GM23338 (cell line): ENCODE measurements at places on chromosomes 6 and 20.
A peak's percentile ranks its signal among the peaks of the same experiment; 100 is the strongest.

GRCh38 chr6:16966791-16967469, 134.9 kb upstream of the STMND1 start:
- no peaks in the 10 kb centered on the region for H3K27me3 ChIP-seq
- H3K27ac ChIP-seq, result no peak overlapping the region
- no peaks in the 10 kb centered on the region for H3K36me3 ChIP-seq
- peaks cover 10% of the 10 kb centered on the region; the same call in 1 of the 2 replicates for H3K4me1 ChIP-seq

DNA sequence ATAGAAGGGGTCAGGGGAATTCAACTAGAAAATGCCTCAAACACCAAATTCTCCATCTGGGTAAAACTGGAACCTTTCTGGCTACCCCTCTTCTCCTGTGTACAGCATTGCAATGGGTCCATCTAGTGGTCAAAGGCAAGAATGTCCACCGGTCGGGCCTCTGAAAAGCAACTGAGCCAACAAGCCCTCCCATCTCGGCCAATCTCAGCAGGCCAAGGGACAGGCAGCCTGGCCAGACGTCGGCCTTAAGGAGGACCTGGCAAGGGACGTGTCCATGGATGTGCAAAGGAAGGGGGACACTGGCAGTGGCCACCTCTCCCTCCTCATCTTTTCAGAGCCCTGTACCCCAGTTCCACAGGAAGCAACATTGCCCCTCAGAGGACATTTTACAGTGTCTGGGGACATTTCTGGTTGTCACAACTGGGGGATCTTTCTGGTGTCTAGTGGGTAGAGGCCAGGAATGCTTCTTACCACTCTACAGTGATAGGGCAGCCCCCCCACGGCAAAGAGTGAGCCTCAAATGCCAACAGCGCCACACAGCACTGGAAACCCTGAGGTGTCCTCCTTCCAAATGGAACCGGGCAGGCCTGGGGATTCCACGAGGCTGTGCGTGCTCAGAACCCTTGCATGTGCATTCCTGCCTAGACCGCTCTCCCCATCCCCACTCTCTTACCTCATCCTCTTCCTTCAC, 99.8 kb upstream of the FOXA2 start:
- H3K27me3 ChIP-seq, result no peaks in the 10 kb centered on the region
- H3K4me3 ChIP-seq, result no peak overlapping the region
- H3K4me1 ChIP-seq, result peaks cover 7% of the 10 kb centered on the region
- no peaks in the 10 kb centered on the region for H3K36me3 ChIP-seq

DNA sequence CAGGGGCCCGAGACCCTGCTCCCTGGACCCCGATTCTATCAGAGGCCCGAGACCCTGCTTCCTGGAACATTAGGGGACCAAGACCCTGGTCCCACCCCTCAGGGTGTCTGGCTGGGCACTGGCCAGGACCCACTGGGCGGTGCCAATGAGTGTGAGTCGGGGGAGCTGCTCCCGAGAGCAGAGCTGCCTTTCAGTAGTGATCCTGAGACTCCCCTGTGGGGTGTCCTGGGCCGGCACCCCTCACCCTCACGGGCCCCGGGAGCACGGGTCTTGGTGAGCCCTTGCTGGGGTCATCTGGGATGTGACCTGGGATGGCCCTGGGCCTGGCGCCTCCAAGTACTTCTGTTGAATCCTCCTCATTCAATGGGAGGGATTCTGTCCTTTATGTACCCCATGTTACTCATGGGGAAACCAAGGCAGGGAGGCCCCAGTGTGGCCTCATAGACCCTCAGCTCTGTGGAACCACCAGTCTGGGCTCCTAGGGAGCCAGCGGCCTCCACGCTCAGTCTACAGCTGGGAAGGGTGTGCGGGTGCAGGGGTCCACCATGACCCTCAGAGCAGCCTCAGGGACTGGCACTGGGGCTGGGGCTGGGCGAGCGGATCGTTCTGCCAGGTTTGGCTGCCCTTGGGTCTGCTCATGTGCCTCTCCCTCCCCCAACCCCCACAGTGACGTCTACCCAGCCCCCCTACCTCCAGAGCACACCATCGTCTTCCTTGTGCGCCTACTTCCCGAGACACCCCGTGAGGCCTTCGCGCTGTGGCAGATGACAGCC, 25.6 kb downstream of the COL20A1 start:
- H3K27ac ChIP-seq, result no peak overlapping the region
- H3K4me1 ChIP-seq, result no peaks in the 10 kb centered on the region
- no peaks in the 10 kb centered on the region for H3K27me3 ChIP-seq
- H3K4me3 ChIP-seq, result no peak overlapping the region

DNA sequence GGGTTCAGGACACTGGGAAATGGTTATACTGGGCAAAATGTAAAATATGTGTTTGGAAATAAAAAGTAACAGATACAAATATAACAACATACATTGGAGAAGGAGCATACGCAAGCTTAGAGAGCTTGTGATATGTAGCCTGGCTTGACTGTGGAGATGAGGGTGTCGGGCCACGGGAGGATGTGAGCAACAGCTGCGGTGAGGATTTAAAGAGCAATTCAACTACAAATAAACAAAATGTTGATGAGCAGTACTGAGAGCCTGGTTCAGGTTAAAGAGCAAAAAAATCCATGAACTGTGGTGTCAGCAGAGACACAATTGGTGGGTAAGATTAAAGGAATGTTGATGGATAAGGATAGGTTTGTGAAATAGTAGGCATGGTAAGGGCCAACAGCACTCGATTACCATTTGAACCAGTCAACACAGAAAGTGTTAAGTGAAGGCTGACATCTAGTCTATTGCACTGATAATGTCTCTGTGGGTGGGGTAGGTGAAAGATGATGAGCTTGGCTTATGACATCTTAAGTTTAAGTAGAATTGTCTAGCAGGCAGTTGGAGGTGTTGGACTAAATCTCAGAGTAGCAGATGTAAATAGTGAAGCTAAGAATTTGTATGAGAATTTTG, 723.2 kb downstream of the EPM2A start:
- DNase-seq, result no peak
- H3K4me1 ChIP-seq, result peaks cover under 1% of the 10 kb centered on the region; the same call in 1 of the 2 replicates
- no peak overlapping the region for H3K27ac ChIP-seq
- no peak overlapping the region for H3K4me3 ChIP-seq

DNA sequence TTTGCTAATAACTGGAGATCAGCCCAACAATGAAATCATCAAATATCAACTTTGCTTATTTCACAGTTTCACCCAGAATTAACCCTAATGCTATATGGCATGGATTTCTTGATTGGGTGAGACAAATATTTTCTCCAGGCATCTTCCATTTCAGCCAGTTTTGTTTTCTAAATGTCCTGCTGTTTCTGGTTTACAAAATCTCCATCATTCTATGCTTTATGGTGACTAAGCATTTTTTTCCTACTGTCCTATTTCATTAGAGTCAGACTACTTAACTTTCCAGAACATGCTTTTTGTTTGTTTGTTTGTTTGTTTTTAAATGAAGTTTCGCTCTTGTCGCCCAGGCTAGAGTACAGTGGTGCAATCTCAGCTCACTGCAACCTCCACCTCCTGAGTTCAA, 59.5 kb upstream of the EXOC2 start:
- no peak overlapping the region for H3K4me3 ChIP-seq
- H3K27ac ChIP-seq, result no peak overlapping the region
- H3K36me3 ChIP-seq, result no peaks in the 10 kb centered on the region
- H3K27me3 ChIP-seq, result no peaks in the 10 kb centered on the region

DNA sequence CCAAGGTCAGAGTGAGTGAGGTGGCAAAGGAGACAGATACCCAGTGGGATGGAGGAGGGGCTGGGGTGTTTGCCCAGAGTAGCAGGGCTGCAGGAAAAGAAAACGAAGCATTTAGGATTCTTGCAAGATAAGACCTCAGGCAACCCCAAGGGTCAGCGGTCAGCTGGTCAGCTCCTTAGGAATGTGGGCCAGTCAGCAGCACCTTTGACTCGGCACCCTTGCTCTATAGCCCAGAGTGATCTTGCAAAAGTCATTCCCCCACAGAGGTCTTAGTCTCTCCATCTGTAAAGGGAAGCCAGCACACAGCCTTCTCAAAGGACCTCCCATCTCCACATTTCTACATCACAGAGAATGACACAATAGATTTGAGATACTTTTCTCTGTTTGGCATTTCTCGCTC, 56.7 kb downstream of the VEGFA start:
- no peak overlapping the region for H3K4me3 ChIP-seq
- DNase-seq, result no peak
- H3K4me1 ChIP-seq, result no peaks in the 10 kb centered on the region
- H3K27ac ChIP-seq, result no peak overlapping the region
- no peaks in the 10 kb centered on the region for H3K36me3 ChIP-seq
- no peaks in the 10 kb centered on the region for H3K27me3 ChIP-seq

GRCh38 chr6:168297643-168298042, 21.9 kb downstream of the DACT2 start:
- H3K4me3 ChIP-seq, result no peak overlapping the region
- no peaks in the 10 kb centered on the region; the same call in 1 of the 2 replicates for H3K36me3 ChIP-seq

GRCh38 chr6:53014063-53014462, 19.0 kb upstream of the GSTA4 start:
- no peaks in the 10 kb centered on the region for H3K4me1 ChIP-seq
- no peaks in the 10 kb centered on the region for H3K27me3 ChIP-seq
- H3K4me3 ChIP-seq, result no peak overlapping the region
- 0 out of 2 replicates have a peak, but pooled peaks cover 5% of the 10 kb centered on the region for H3K36me3 ChIP-seq
- DNase-seq, result no peak

GRCh38 chr6:64280569-64280968, 645.0 kb downstream of the PHF3 start:
- H3K36me3 ChIP-seq, result no peaks in the 10 kb centered on the region
- peak; percentile 62 for DNase-seq
- no peak overlapping the region for H3K4me3 ChIP-seq
- peaks cover 6% of the 10 kb centered on the region; the same call in 1 of the 2 replicates for H3K4me1 ChIP-seq
- H3K27me3 ChIP-seq, result no peaks in the 10 kb centered on the region
- H3K27ac ChIP-seq, result no peak overlapping the region

DNA sequence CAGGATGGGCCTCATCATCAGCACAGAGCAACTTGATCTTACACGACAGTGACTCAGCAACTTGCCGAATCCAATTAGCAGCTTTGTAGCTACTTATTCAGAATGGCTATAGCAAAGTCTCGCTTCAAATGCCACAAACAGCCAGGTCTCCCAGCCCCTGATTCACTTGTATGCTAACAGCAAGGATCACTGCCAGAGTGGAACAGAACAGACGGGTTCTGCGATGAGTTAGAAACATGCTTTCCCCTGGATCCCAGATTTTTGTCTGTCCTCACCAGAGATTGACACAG, 254.4 kb downstream of the NRN1 start:
- no peak overlapping the region for H3K27ac ChIP-seq
- DNase-seq, result peak; percentile 60
- H3K27me3 ChIP-seq, result no peaks in the 10 kb centered on the region
- H3K4me1 ChIP-seq, result peaks cover 3% of the 10 kb centered on the region; the same call in 1 of the 2 replicates

DNA sequence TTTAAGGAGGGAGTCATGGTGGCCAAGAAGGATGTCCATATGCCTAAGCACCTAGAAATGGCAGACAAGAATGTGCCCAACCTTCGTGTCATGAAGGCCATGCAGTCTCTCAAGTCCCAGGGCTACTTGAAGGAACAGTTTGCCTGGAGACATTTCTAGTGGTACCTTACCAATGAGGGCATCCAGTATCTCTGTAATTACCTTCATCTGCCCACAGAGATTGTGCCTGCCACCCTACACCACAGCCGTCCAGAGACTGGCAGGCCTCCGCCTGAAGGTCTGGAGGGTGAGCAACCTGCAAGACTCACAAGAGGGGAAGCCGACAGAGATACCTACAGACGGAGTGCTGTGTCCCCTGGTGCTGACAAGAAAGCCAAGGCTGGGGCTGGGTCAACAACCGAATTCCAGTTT, 115.0 kb downstream of the HFE start:
- H3K4me1 ChIP-seq, result peaks cover 12% of the 10 kb centered on the region; the same call in 1 of the 2 replicates
- H3K27me3 ChIP-seq, result no peaks in the 10 kb centered on the region
- H3K36me3 ChIP-seq, result no peaks in the 10 kb centered on the region
- no peak for DNase-seq

DNA sequence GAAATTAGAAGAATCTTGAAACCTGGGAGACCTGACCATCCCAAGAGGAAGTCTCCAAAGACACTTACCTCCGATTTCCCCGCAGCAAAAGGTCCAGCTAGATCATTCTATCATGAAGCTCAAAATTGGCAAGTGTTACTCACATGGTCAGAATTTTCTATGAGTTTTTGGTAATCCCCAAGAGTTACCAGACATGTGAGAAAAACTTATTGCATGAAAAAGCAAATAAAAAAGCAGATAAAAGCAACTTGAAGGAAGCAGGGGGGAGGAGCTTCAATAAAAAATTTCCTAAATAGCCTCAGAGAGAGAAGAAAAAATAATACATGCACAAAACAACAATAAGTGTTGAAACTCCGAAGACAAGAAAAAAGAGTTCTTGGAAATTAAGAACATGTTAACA, 27.3 kb downstream of the VNN1 start:
- H3K27me3 ChIP-seq, result no peaks in the 10 kb centered on the region
- H3K27ac ChIP-seq, result no peak overlapping the region
- H3K4me3 ChIP-seq, result no peak overlapping the region
- H3K4me1 ChIP-seq, result 0 out of 2 replicates have a peak, but pooled peaks cover 5% of the 10 kb centered on the region

DNA sequence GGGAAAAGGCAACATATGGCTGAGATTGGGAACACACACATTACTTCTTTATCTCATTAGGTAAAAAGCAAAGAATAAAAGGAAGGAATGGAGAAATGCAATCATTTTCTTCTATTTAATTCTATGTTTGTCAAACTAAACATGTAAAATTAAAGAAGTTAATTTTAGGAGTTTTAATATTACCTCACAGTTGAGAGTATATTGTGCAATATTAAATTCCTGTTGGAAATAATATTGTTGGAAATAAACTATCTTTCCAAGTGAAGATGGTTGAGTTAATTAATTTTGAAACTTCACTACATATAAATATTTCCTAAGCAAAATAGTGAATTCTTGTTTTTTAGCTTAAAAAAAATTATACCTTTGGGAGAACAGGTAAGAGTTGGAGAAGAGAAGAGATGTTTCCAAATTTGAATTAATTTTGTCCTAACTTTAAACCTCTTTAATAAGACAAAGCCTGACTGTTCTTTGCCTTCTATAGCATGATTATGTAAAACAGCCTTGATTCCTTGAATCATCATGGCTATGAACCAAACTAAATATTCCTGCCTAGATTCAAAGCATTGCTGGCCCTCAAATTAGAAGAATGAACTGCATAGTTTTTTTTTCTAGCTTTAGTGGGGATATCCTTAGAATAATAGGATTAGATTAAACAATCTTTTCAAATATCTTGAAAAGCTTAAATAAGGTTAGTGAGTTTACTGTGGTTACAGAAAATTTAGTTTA, 1349.1 kb upstream of the ADGRB3 start:
- H3K27ac ChIP-seq, result no peak overlapping the region
- H3K4me3 ChIP-seq, result no peak overlapping the region
- DNase-seq, result no peak
- no peaks in the 10 kb centered on the region for H3K27me3 ChIP-seq
- H3K36me3 ChIP-seq, result no peaks in the 10 kb centered on the region

GRCh38 chr6:106724848-106725247, 95.5 kb downstream of the QRSL1 start:
- H3K27me3 ChIP-seq, result no peaks in the 10 kb centered on the region
- H3K4me1 ChIP-seq, result no peaks in the 10 kb centered on the region
- H3K36me3 ChIP-seq, result no peaks in the 10 kb centered on the region
- H3K27ac ChIP-seq, result no peak overlapping the region

GRCh38 chr6:168678588-168678987, 237.6 kb downstream of the SMOC2 start:
- no peak overlapping the region for H3K27ac ChIP-seq
- H3K4me3 ChIP-seq, result no peak overlapping the region
- H3K36me3 ChIP-seq, result no peaks in the 10 kb centered on the region
- H3K27me3 ChIP-seq, result no peaks in the 10 kb centered on the region
- peaks cover 5% of the 10 kb centered on the region; the same call in 1 of the 2 replicates for H3K4me1 ChIP-seq
- DNase-seq, result no peak

- H3K4me1 ChIP-seq, result no peaks in the 10 kb centered on the region
- H3K36me3 ChIP-seq, result no peaks in the 10 kb centered on the region
- DNase-seq, result peak; percentile 16
Measured at GRCh38 chr6:88636871-88637270, 326.5 kb downstream of the RNGTT start.

GRCh38 chr20:64090165-64090564, 6.0 kb upstream of the LKAAEAR1 start:
- peaks cover under 1% of the 10 kb centered on the region; the same call in 1 of the 2 replicates for H3K4me1 ChIP-seq
- peaks cover 7% of the 10 kb centered on the region for H3K27me3 ChIP-seq
- DNase-seq, result no peak
- H3K27ac ChIP-seq, result no peak overlapping the region
- no peak overlapping the region for H3K4me3 ChIP-seq
- H3K36me3 ChIP-seq, result no peaks in the 10 kb centered on the region
